ENCODE measurements at places on chromosomes 5 and 9. TPM values are rescaled to one million over a fixed set of nuclear protein-coding genes. Genes with fewer than 3 reads are reported as not detected.

TPRN gene
- total RNA-seq, result 3.9 TPM

PLCXD3 gene
- total RNA-seq, result under 0.01 TPM

MOB3B gene
- total RNA-seq, result 0.16 TPM

RNF180 gene
- 0.63 TPM for total RNA-seq

All from bronchial smooth muscle cell (primary cell).